ENCODE measurements at places on chromosomes 2 and 18.

GRCh38 chr2:207274530-207275189, 108.9 kb upstream of the KLF7 start:
- no peak for DNase-seq

DNA sequence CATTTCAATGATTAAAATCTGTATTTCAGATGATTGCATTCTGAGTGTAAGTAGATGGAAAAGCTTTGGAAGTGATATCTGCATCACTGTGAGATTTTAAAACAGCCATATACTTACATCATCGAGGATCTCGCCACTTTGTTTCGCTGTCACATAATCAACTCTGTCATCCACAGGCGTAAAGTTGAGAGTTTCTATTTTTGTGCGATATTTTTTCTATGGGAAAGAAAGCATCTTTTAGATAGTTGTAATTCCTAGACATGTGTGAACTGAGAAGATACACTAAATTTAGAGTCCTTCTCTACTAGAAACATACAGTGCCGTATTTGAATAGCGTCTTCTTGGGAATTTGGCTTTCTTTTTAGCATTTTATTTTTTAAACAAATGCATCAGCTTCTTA, 158.8 kb downstream of the RIF1 start:
- DNase-seq, result no peak

DNA sequence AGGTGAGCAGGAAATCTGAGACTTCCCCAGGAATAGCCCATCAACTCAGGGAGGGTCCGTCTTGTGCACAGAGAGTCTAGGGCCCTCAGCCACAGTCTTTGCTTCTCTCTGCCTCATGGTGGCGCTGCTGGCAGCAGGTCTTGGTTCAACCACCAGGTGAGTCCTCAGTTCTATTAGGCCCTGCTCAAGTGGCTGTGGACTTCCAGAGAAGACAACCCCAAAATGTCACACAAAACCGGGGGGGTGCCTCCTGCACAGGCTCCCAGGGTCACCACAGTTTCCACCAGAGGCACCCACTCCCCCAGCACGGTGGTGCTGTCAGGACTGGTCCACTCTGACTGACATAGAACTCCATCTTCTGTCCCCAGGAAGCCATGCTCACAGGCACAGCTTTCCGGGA, 2.4 kb upstream of the CHRNG start:
- DNase-seq, result no peak

DNA sequence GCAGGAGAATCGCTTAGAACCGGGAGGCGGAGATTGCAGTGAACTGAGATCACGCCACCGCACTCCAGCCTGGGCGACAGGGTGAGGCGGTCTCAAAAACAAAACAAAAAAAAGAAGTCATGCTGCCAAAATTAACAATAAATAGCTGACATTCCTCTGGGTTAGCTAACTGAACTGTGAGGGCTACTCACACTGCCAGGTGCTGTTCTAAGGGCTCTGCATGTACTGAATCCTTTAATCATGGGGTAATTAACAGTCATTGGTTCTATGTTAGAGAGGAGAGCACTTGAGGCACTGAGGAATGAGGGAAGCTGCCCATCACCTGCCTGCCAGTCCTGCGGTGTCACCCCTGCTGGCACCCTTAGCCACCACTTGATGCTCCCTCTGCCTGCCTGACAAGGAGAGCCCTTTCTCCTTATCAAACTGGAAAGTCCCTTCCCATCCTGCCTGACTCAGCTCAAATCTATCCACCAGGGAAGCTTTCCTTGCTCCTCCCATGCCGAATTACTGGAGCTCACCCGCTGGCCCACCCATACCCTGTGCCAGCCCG, 73.0 kb upstream of the RIOK3 start:
- DNase-seq, result no peak

- no peak for DNase-seq
These were observed 269.5 kb upstream of the ZSWIM2 start for GRCh38 chr2:187118331-187119099.
